ENCODE measurements at places on chromosomes 11 and 22.

DNA sequence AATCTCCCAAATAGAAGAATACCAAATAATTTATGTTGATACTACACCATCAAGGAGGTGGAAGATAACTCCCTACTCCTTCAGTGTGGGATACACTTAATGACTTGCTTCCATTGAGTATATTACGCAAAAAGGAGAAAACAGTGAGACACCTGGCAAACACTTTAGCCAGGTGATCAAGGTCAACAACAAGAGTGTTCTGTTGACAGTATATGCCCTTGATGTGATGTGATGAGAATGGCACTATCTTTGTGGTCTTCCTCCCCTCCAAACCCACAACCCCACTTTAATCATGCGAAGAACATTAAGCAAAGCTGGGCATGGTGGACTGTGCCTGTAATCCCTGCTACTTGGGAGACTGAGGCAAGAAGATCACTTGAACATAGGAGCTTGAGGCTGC lies 26.0 kb downstream of the MAPK1 start:
- no peak for DNase-seq

DNA sequence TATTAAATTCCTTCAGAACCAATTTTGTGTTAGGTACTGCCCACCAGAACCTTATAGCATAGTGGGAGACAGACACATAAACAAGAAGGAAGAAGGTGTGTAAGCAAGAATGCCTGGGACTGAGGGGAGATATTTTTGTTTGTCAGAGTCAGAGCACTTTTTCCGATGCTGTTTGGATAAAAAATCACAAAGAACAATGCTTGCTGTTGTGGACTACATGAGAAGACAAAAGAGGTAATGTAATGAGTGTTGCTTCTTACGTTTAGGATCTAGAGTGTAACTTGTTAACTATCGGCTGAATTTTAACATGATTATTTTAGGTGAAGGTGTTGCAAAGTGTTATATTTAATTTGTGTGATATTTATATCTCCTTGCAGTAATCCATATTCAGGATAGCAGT lies 84.9 kb downstream of the ATM start:
- DNase-seq, result no peak

DNA sequence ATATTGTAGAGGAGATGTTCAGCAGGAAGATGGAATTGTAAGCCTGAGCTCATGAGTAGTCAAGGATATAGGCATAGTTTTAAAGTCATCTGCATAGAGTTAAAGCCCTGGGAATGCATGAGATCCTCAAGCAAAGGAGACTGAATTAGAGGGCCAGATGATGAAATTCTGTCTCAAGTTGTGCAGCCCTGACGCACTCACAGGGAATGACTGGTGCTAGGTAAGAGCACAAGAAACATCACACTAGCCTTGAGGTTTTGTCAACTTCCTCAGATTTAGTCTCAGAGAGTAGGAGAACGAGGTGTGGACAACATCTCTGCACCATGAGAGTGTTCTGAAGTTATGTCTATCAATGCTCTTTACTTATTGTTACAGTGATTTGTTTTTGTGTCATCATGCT lies 5.8 kb downstream of the RAB38 start:
- DNase-seq, result no peak

DNA sequence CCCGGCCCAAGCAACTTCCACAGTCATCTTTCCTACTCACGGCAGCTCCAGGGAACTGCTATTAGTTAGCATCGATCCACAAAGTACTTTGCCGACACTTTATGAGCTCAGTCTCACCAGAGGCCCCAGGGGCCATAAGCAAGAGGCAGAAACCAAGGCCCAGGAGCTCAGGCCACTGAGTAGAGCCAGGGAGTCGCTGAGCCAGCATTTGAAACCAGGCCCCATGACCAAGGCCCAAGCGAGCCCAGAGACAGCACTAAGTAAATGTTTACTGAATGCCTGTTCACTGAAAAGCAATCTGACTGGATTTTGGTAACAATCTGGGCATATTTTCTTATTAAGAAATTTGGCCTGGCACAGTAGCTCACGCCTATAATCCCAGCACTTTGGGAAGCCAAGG lies 43.3 kb downstream of the ARRB1 start:
- no peak for DNase-seq

DNA sequence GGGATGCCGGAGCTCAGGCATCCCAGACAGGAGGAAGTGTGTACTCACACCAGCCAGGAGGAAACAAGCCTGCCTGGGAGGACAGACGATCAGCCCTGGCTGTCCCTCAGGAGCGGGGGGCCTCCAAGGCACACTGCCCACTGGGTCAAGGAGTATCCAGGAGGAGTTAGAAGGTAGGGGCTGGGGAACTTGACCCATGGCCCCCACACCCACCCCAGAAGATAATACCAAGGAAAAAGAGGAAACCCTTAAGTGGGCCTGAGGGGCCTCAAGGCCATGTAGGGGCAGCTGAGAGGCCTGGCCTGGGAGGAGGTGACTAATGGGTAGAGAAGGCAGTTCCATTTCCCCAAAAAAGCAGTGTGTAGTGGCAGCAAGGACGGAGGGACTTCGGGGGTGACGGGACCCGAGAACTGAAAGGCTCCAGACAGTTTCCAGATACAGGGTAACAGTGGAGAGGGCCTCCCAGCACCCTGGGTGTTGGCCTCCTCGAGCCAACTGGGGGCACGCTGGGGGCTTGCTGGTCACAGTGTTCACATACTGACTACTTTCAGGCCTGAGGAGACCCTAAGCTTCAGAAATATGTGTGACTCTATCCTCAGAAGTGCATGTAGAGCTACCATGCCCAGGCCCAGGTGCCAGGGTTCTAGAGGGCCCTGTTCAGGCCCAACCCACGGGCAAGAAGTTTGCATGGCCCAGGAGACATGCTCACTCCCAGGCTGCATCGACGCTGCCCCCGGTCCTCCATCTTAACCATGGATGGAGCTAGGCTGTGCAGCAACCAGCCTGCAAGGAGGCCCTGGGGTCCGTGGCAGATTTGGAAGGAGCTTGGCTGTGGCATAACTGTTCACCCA lies 75.7 kb upstream of the PITPNB start:
- no peak for DNase-seq

- DNase-seq, result no peak
Observed at GRCh38 chr22:38033522-38034277, 23.5 kb upstream of the PICK1 start.

DNA sequence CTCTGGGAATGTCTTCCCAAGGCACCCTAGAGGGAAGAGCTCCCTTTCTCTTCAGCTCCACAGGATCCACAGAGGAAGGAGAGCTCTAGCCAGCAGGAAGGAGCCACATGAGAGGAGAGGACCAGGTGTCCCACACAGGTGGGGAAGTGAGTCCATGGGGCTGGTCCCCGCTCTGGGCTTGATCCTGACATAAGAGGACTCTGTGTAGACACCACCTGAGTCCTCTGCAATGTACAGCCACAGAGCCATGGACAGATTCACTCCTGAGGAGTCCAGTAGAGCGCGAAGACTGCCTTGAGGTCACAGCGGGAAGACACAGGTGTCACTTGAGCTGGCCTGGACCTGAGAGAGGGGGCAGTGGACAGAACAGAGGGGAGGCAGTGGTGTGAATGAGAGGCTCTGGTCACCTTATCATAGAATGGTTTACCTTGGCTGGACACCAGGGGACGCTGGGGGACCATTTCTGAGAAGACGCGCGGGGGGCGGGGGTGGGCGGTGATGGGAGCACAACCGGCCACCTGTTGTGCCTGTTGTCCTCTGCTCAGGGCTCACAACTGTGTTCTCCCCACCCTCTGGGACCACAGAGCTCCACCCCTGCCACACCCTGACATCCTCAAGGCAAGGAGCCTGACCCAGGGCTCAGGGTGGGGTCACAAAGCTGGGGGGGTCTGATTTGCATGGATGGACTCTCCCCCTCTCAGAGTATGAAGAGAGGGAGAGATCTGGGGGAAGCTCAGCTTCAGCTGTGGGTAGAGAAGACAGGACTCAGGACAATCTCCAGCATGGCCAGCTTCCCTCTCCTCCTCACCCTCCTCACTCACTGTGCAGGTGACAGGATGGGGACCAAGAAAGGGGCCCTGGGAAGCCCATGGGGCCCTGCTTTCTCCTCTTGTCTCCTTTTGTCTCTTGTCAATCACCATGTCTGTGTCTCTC lies 128.2 kb downstream of the ZNF280B start:
- DNase-seq, result no peak

DNA sequence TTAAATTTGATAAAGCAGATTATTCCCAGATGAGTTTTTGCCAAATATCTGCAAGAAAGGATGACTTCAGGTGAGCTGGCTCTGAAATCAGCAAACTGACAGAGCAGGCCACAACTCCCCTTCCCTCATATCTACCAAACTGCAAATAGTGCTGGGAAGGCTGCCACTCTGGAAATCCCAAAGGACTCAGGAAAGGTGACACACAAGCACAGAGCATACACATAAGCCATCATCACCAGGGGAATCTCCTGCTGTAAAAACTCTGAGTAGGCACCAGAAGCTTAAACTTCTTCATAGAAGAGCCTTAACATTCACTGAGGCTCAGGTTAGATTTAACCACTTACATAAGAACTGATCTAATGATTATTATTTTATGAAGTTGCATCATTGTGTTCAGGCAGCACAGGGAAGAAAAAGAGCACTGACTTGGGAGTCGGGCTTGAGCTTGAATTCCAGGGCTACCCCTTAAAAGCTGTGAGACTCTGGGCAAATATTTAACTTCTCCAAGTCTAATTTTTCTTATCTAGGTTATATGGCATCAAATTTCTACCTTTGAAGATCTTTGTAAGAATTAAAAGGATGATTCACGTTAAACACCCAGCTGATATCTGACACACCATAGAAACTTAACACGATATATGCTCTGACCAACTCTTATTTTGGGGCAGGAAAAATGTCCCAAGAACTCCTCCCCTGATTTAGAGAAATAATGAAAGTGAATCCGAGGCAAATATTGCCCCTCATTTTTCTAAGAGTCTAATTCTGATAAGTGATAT lies 15.0 kb downstream of the SYTL2 start:
- no peak for DNase-seq

GRCh38 chr22:32916025-32916424 lies 114.5 kb downstream of the TIMP3 start:
- DNase-seq, result no peak

DNA sequence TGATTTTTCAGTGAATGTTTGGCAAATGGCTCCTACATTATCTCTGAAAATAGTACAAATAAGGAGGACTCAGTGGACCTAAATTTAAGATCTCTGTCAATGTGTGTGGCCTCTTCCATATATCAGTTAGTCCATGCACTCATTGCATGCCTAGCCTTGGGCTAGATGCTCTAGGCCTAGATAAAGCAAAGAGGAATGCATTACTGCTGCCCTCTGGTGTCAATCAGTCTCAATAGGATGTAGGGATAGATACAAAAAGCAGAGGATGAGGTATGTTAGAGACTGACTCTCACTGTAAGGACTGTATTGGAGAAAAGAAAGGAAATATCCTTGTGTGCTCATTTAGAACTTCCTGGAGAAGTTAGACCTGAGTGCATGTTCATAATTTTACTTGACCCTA lies 42.0 kb downstream of the MS4A2 start:
- peak; percentile 41 for DNase-seq

- DNase-seq, result no peak
Observed at GRCh38 chr11:69892986-69893555, 73.9 kb upstream of the FGF3 start.

GRCh38 chr11:15730263-15730994 lies 615.7 kb downstream of the INSC start:
- no peak for DNase-seq

GRCh38 chr11:129282634-129283033 lies 90.5 kb upstream of the ARHGAP32 start:
- DNase-seq, result no peak

- no peak for DNase-seq
Observed at GRCh38 chr11:17250561-17251350, 25.8 kb upstream of the NUCB2 start.

GRCh38 chr11:117869604-117870003 lies 6.9 kb downstream of the FXYD6 start:
- no peak for DNase-seq

DNA sequence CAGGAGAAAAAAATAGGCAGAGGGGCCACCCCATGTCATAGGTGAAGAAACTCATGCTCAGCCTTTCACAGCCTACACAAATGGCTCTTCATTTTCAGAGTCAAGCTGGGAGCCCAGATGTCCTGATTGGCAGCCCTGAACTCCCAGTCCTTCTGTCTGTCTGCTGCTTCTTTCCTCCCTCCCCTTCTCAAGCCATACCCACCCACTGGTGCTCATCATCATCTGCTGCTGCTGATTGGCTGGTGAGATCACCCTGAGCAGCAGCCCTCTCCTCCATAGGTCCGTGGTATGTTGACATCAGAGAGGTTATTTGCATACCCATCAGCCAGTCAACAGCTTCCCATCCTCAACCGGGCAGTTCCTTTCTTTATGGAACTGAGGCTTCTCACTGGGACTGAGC lies 46.1 kb upstream of the PRDM11 start:
- no peak for DNase-seq

- DNase-seq, result no peak
Observed at GRCh38 chr11:45229401-45230020, 56.6 kb downstream of the SYT13 start.

DNA sequence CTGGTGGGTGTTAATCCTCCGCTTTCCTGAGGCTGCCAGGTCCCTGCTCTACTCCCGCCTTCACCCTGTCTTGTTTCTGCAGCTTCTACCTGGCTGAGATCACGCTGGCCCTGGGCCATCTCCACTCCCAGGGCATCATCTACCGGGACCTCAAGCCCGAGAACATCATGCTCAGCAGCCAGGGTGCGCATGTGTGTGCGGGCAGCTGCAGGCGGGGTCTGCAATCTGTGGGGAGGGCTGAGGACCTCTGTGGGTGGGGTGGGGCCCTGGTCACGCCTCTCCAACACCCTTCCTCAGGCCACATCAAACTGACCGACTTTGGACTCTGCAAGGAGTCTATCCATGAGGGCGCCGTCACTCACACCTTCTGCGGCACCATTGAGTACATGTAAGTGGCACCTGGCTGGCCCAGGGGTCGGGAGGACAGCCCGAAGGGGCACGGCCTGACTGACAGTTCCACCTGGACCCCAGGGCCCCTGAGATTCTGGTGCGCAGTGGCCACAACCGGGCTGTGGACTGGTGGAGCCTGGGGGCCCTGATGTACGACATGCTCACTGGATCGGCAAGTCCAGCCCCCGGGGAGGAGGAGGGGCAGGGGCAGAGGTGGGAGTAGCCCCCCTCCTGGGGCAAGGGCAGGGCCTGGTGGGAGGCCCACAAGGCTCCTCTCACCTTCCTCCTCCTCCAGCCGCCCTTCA lies 4.5 kb downstream of the RPS6KB2 start:
- DNase-seq, result no peak

GRCh38 chr22:20610243-20610686 lies 102.9 kb downstream of the MED15 start:
- DNase-seq, result no peak

- no peak for DNase-seq
Observed at GRCh38 chr11:13745165-13745564, 76.7 kb downstream of the FAR1 start.

- DNase-seq, result no peak
Observed at GRCh38 chr11:132914600-132914999, 617.7 kb downstream of the OPCML start.

DNA sequence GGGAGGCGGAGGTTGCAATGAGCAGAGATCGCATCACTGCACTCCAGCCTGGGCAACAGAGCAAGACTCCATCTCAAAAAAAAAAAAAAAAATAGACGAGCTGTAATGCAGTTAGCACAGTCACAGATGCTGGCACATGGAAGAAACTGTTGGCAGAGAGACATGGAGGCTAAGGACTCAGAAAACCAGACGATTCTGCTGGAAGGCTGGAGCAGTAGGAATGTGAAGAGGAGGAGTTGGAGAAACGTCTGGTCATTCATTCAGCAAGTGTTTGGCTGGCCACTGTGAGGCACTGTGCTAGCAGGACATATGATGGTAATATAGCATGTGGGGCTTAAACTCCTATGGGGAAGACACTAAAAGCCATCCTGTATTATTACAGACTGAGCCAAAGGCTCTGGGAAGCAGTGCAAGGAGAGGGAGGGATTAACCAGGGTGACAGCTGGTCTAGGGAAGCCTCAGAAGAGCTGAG lies 5.0 kb downstream of the UQCR10 start:
- DNase-seq, result no peak

Data from activated CD4-positive, alpha-beta T cell treated with anti-CD3 and anti-CD28 coated beads, Interleukin-2, Interleukin-4, amounts not matched to agents 100 ng/mL and 50 ng/mL, durations not matched to agents 16 hours and 8 hours (primary cell).